Left kidney (tissue), 8 donors: ENCODE measurements at places on chromosomes 6 and 20. TPM values are rescaled to one million over a fixed set of nuclear protein-coding genes. Genes with fewer than 3 reads are reported as not detected.

DNA sequence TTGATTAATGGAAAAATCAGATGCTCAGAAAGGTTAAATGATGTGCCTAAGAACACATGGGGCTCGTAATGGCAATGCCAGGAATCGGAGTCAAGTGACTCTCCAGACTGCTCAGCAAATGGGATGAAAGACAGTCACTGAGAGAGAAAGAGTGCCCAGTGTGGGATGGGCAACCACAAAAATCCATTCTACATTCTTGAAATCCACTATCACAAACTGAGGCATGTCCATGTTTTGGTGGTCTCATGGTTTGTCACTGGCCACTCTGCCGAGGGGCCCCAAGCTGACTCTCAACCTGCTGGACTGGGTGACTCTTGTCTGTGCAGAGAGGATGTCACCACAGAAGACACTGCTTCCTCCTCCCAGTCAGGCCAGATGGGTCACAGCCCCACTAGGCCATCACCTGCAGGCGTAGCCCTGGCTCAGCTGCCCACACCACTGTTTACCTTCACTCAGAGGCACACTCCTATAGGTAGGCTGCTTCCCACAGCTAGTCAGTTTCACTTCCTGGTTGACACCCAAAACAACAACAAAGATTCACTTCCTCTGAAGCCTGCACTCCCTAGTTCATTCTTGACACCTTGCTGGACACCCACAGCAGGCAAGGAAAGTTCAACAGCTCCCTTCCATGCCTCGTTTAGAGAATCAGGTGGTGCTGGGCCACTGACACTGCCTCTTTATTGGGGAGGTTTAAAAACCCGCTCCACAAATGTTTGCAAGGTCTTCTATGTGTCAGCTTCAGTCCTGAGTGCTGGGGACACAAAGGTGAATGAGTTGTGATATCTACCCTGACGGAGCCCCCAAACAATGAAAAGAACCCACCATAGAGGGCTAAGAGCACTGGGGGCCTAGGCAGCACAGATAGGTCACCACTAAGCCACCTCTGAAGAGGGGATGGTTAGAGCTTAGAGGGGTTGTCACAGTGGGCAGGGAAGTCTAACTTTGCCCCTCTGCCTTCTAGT lies 21.7 kb downstream of the MAP1LC3A start:
- DNase-seq, result no peak

GRCh38 chr6:161602359-161602758 lies 328.5 kb upstream of the AGPAT4 start:
- no peak for DNase-seq

DNA sequence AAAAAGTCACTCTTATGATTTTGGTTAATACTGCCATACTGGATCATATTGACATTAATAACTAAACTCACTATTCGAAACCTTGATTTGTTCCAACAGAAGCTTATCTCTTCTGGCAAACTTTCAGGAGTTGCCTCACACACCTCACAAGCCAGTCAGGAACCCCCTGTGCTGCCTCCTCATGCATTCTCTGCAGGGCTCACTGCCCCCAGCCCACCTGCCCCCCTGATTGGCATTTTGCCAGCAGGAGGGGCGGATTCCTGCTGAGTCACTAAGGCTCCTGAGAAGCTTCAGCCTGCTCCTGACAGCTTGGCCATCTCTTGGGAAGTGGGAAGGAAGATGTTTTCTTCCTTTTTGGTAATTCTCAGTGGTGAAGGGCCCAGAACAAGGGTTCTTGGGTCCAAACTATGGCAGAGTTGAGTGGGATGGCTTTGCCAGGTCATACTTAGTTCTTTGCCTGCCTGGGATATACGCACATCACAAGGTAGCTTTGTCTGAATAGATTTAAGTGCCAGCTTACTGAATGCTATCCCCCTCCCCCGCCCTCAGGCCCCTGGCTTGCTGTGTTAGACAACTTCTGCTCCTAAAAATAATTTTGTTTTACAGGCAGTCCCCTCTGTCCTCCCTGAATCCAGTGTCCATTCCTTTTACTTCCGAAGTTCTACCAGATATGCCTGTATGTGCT lies 31.4 kb downstream of the SLC35F1 start:
- DNase-seq, result no peak

GRCh38 chr20:63177785-63178445 lies 38.0 kb downstream of the YTHDF1 start:
- no peak for DNase-seq

- DNase-seq, result peak; percentile 20
Observed at GRCh38 chr6:158999154-158999665, 792 bp downstream of the RSPH3 start.

GRCh38 chr6:45634231-45634630 lies 256.5 kb upstream of the SUPT3H start:
- DNase-seq, result no peak

- DNase-seq, result peak; percentile 96
Observed at GRCh38 chr6:71420693-71421328, 132.2 kb downstream of the OGFRL1 start.

DNA sequence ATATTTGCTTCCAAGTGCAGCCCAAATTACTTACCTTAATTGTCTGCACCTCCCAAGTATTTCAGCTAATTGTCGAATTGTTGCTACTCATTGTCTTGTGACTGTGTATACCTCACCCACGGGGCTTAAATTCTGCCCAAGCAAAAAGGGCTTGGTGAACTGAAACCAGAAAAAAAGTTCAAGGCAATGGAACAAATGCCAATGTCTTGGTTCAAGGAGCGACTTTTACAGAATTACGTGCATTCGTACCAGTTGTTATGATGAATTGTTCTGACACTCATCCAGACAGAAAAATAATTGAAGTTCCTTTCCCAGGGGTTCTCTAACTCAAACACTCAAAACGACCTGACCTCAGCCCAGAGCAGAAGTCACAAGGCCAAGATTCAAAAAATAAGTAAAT lies 13.9 kb upstream of the PXDC1 start:
- no peak for DNase-seq

- DNase-seq, result peak; percentile 15
Observed at GRCh38 chr20:33789109-33789857, 21.9 kb upstream of the CHMP4B start.

The BTN1A1 gene
- polyA plus RNA-seq, result 0.22 TPM

The FAM83D gene
- 20.0 TPM for polyA plus RNA-seq

The SCUBE3 gene
- 63.6 TPM for polyA plus RNA-seq
